ENCODE measurements at places on chromosomes 2 and 18.
A peak's percentile ranks its signal among the peaks of the same experiment; 100 is the strongest.

DNA sequence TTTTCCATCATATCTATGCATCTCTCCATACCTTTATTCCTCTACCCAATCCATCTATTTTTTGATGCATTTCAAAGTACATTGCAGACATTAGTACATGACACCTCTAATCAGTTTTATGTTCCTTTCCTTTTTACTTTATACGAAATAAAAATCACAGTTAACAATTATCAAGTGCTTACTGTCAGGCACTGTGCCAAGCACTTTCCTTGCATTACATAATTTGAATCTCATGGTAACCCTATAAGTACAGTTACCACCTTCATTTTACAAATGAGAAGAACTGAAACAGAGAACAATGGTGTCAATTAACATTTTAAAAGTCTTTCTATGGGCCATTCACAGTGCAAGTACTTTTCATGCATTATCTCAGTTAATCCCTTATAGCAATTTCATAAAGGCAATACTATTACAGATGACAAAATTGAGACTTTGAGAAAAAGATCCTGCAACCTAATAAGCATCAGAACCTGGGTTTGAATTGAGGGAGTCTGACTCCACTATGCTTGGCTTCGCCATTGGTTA, 544.4 kb upstream of the TNP1 start:
- no peak for DNase-seq

- DNase-seq, result no peak
Observed at GRCh38 chr2:10787176-10787968, 25.2 kb downstream of the PDIA6 start.

GRCh38 chr18:50558948-50559751, 737 bp upstream of the MAPK4 start:
- DNase-seq, result no peak

- DNase-seq, result peak; percentile 24
Observed at GRCh38 chr2:100416935-100417710, at the start of gene CHST10. Gene CHST10, minus strand, starts transcription at chr2:100417668. Its CDS starts 10,993 bp downstream, at chr2:100406675.

DNA sequence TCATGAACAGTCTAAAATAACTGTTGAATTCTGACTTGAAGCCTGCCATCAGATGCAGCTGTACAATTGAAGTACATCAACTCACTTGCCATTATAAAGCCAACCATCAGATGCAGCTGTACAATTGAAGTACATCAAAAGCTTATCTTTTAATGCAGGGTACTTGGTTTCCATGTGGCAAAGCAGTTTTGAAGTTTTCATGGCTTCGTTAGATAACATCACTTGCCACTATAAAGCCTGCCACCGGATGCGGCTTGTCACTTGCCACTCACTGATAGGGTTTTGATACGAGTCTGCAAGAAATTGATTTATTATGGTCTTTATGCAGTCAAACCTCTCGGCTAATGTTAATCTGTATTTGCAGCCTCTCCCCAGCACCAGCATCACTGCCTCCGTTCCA, 1605.8 kb downstream of the SUCLG1 start:
- no peak for DNase-seq

- no peak for DNase-seq
Observed at GRCh38 chr2:96837575-96837974, 6.2 kb downstream of the ANKRD23 start.

- DNase-seq, result no peak
Observed at GRCh38 chr2:177434475-177434874, 41.9 kb downstream of the AGPS start.

DNA sequence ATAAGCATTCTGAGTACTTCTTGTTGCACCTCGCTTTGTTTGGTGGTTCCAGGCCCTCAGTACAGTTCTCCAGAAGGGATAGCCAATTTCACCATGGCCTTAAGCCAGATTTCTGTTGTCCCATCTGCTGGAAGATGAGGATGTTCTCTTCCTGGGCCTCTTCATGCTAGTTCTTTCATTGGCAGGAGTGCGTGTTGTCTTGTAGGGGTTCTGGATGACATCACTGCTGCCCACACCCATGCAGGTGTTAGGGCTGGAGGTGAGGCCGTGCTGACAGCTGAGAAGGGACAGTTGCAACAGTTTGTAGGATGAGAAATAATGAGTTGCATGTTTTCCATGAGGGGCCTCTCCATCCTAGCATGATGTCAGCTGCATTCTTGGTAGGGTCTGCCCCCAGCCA, 142.9 kb downstream of the LDLRAD4 start:
- DNase-seq, result no peak

GRCh38 chr2:156229724-156230362, 102.7 kb downstream of the NR4A2 start:
- DNase-seq, result no peak

GRCh38 chr2:236001166-236001828, 166.9 kb downstream of the GBX2 start:
- DNase-seq, result no peak

GRCh38 chr2:41116106-41116797, 664.4 kb upstream of the SLC8A1 start:
- no peak for DNase-seq

All from NCI-H2107 (cell line).